A549 treated with ZK216348 at 1 μM for 4 hours (cell line): ENCODE measurements at places on chromosomes 3 and 15. TPM values are rescaled to one million over a fixed set of nuclear protein-coding genes. Genes with fewer than 3 reads are reported as not detected.

GOLGA6L4 gene
- total RNA-seq, result 0.61 to 1.7 TPM (median 0.82 TPM) in 5 replicates

CCDC14 gene
- 20.9 to 24.4 TPM (median 21.7 TPM) in 5 replicates for total RNA-seq

ANKRD63 gene
- total RNA-seq, result 0.21 to 0.67 TPM (median 0.35 TPM) in 4 of 5 replicates, not detected in the other

SMCO1 gene
- total RNA-seq, result not detected in 5 replicates

IL12A gene
- total RNA-seq, result 0.94 to 2.0 TPM (median 1.0 TPM) in 5 replicates

TEX9 gene
- 2.7 to 5.3 TPM (median 5.0 TPM) in 5 replicates for total RNA-seq
